ENCODE measurements at places on chromosomes 16 and 17.
A peak's percentile ranks its signal among the peaks of the same experiment; 100 is the strongest.

DNA sequence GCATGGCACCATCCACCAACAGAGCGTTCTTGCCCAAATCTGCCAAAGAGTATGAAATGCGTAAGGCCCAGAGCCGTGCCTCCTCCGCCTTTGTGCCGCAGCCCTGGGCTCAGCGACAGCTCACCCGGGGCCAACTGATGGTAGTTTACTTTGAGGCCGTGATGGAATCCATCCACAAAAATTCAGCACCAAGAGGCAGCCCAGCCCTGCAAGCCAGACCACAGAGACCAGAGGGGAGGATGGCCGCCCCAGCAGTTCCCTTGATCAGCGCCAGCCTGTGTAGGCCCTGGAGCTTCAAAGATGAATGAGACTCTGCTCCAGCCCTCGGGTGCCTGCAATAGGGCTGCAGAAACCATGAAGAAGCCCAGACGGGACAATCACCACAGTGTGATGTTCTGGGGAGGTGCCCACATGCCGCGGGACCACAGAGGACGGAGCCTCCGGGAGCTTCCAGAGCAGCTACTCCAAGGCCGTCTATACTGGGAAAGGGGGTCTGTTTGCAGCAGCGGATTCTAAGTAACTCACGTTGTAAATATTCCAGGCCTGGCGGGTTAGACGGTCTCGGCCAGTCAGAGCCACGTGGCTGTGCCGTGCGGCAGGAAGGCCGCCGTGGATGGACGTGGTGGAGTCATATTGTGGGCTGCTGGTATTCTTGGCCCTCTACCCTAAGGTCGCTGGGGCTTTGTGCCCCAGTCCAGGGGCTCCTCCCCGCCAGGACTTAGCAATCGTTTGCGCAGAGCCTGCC lies 80.3 kb downstream of the RBFOX3 start:
- DNase-seq: no peak

- DNase-seq: no peak
Measured at GRCh38 chr16:89691986-89692569, 5.6 kb downstream of the CDK10 start.

DNA sequence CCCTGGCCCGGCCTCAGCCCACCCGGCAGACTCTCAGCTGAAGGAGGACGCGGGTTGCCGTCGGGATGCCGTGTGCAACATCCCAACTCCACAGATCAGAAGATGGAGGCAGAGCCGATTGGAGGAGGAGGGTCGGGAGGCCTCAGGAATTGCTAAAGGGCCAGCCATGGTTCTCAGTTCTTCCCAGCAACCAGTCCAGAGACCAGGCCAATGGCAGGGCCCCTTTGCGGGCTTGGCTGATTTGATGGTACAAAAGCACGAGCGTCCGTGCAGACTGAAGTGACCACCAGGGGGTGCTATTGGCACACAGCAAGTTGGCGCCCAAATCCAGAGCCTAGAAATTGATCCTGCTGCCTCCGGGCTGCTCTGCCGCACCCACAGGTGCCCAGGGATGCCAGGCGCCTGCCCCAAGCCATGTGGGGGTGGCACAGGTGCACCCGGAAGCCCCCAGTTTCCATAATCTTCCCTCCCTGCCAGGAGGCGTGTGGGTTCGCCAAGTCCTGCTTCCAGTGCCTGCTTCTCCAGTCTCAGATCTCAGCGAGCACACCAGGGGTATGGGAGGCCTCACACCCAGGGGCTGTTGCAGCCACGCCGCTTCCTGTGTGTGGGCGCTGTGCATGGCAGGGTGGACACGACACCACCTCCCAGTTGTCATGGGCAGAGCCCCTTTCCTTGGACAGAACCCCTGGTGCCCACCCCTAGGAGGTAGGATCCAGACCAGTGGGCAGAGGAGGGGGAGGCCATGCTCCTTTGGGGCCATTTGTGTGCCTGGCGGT lies 7.1 kb upstream of the TEX19 start:
- DNase-seq: peak; percentile 95

DNA sequence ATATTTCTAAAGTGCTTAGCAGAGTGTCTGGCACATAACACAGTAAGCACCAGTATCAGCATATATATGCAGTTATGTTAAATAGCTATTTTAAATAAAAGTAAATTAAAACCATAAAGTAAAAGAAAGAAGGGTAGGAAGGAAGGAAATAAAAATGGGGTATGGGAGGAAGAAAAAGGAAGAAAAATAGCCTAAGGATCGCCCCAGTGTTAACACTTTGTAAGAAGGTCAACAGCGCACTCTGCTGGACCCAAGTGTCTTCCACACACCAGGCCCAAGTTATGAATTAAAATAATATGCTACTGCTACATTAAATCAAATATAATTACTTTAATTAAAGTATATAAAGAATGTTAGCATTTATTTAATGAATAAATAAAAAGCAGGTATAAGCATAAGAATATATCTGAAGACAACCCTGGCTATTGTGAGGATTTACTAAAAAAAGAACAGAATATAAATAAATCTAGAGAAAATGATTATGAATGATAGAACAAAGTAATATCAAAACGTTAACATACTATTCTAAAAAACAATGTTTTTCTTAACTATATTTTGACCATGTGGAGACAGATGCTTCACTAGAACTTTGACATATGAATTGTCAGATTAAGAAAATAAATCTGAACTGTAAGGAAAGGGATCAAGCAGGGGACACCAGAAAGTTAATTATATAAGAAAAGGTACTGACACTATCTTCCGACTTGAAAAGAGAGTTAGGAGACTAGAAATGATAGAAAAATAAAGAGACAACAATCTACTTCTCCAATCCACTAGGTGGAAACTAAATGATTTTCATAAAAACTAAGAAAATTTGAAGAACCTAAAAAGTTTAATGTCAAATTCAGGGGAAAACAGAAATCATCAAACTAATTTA lies 25.9 kb downstream of the BRIP1 start:
- DNase-seq: peak; percentile 76

DNA sequence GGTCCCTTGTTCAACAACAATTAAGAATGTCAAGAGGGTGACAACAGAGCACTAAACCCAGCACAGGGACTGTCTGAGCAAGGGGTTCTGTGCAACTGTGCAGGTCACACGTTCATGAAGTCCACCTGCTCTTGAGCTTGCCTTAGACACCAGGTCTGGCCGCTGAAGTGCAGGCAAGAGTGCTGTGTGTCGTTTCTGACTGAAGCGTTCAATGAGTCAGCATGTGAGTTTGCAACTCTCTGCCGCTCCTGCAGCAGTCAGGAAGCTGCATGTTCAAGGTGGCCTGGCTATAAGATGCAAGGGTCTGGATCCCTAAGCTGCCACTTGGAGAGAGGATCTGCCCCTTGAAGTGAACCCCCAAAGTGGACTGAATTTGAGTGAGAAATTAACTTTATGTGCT lies 332.7 kb upstream of the HSBP1 start:
- DNase-seq: no peak

- DNase-seq: no peak
Measured at GRCh38 chr16:31149894-31150890, at the start of gene PRSS36. TSS of gene PRSS36 (minus strand) at chr16:31150066. CDS start at chr16:31150035, 31 bp downstream.

DNA sequence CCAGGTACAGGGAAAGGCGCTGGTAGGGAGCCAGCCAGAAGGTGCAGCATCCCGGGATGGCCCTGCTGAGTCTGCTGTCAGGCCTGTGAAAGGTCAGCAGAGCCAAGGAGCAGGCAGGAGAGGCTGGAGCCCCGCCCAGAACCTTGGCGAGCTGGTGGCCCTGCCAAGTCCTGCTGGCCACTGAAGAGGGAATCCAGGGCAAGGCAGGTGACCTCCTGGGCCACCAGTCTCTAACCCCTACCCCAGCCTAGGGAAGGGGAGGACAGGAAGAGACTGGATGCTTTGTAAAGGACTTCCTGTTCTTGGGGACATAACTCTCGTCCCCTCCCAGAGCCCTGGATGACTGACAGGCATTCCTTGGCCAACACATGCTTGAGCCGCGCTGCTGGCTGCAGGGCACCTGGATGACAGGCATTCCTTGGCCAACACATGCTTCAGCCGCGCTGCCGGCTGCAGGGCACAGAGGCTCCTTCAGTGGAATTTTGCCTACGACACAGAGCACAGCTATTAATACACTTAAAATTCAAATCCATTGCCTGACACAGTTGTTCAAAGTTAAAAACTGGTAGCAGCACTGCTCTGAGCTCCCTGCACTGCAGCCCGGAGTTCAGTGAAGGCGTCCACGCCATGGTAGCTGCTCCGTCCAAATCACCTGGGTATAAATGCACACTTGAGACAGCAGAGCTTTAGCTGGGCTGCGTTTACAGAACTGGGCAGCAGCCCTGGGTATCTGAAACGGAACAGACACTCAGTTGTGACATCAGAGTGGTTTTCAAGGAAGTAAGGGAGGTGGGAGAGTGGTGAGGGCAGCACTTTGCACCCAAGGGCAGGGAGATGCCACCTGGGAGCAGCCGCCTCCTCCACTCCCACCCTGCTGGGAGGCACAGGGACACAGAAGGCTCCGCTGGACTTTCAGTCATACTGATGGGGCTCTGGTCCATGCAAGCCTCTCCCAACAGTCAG lies 2.0 kb upstream of the BRICD5 start:
- no peak for DNase-seq

DNA sequence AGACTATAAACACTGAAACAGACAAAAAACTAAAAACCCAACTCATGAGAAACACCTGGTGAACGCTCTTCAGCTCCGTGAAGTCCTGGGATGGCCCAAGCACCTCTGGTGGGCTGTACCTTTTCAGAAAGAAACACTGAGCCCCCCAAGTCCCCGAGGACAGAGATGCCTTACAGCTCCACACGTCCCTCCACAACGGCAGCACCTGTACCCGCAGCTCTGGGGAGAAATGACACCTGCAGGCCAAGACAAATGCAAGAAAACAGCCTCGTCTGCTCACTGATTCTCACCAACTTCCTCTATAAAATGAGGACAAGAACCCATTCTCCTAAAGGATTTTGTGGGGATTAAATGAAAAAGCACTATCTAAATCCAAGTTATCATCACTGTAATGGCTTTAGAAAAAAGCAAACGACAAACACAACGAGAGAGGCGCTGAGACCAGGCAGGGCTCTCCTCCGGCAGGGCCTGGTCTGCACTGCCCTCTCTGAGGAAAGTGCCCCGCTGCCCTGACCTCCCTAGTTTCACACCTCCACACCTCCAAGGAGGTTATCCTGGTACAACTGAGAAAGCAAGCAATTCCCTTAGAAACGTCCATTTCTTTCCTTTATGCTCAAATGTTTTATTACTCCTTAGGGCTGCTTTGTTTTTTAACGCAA lies 114.9 kb downstream of the ZNF778 start:
- DNase-seq: no peak
